Sigmoid colon (tissue), 7 donors: ENCODE measurements at places on chromosomes 1 and 21. TPM values are rescaled to one million over a fixed set of nuclear protein-coding genes. Genes with fewer than 3 reads are reported as not detected.

Gene TRABD2B
- 0.66 TPM for total RNA-seq

Gene KRTAP11-1
- not detected for total RNA-seq

Gene OR10J1
- not detected for total RNA-seq

Gene PGLYRP4
- total RNA-seq: not detected

Gene CYYR1
- 4.8 TPM for total RNA-seq

Gene ALG6
- 11.4 TPM for total RNA-seq

Gene FCGR2B
- 13.2 TPM for total RNA-seq

Gene C1orf50
- 6.9 TPM for total RNA-seq

Gene HLX
- total RNA-seq: 36.7 TPM

Gene CD101
- total RNA-seq: 0.66 TPM

Gene TBCE
- 16.4 TPM for total RNA-seq

Gene RBM34
- 47.2 TPM for total RNA-seq

Gene KIAA1614
- total RNA-seq: 6.3 TPM

Gene SPATA21
- total RNA-seq: not detected

Gene CFAP107
- not detected for total RNA-seq

Gene LENEP
- not detected for total RNA-seq

Gene GPR37L1
- total RNA-seq: 0.36 TPM

Gene SHISA4
- total RNA-seq: 12.7 TPM

Gene POU2F1
- 24.7 TPM for total RNA-seq

Gene PLA2G5
- total RNA-seq: 22.8 TPM

Gene BTF3L4
- total RNA-seq: 58.1 TPM

Gene ANKRD34A
- 1.4 TPM for total RNA-seq

Gene CELA3A
- total RNA-seq: not detected

Gene SMYD3
- 17.1 TPM for total RNA-seq

Gene AHDC1
- total RNA-seq: 34.1 TPM

Gene AGBL4
- not detected for total RNA-seq

Gene CLSTN1
- 71.2 TPM for total RNA-seq

Gene CRP
- not detected for total RNA-seq

Gene CCDC185
- not detected for total RNA-seq

Gene GUCA2B
- 6.7 TPM for total RNA-seq

Gene GSTM3
- 127 TPM for total RNA-seq

Gene WNT3A
- not detected for total RNA-seq

Gene OR2AK2
- total RNA-seq: not detected

Gene GCSAML
- total RNA-seq: not detected

Gene RGL1
- total RNA-seq: 34.6 TPM

Gene POMGNT1
- 37.4 TPM for total RNA-seq
